Mammary microvascular endothelial cell (primary cell): ENCODE measurements at places on chromosomes 5 and 9. TPM values are rescaled to one million over a fixed set of nuclear protein-coding genes. Genes with fewer than 3 reads are reported as not detected.

The ARSI gene
- total RNA-seq = 0.33 and 0.49 TPM in 2 replicates

The OR2S2 gene
- not detected in 2 replicates for total RNA-seq

The CCDC112 gene
- 5.8 and 6.9 TPM in 2 replicates for total RNA-seq

The RAD1 gene
- total RNA-seq = 15.8 and 16.6 TPM in 2 replicates

The FAM163B gene
- total RNA-seq = not detected in 2 replicates

The ELOVL7 gene
- total RNA-seq = 1.6 and 2.5 TPM in 2 replicates

The NUTM2F gene
- not detected in 2 replicates for total RNA-seq

The PCA3 gene
- total RNA-seq = 0.13 and 0.34 TPM in 2 replicates

The PRLR gene
- not detected in 2 replicates for total RNA-seq

The PAXX gene
- 53.2 and 65.9 TPM in 2 replicates for total RNA-seq

The FOXI1 gene
- total RNA-seq = not detected in 2 replicates

The SPINK13 gene
- total RNA-seq = not detected in 2 replicates

The DRD1 gene
- total RNA-seq = not detected in 2 replicates

The TMEM267 gene
- 10.6 and 10.8 TPM in 2 replicates for total RNA-seq

The TIGD6 gene
- 3.1 and 3.5 TPM in 2 replicates for total RNA-seq

The INIP gene
- total RNA-seq = 17.4 and 18.3 TPM in 2 replicates

The OTP gene
- not detected in 2 replicates for total RNA-seq

The TRPM6 gene
- 0.27 and 0.49 TPM in 2 replicates for total RNA-seq

The C5orf46 gene
- not detected in 2 replicates for total RNA-seq

The CDHR2 gene
- not detected in 2 replicates for total RNA-seq

The MAML1 gene
- total RNA-seq = 13.0 and 14.9 TPM in 2 replicates

The FOXE1 gene
- total RNA-seq = not detected in 2 replicates

The GABRA6 gene
- not detected in 2 replicates for total RNA-seq

The SH2D3C gene
- 70.7 and 86.0 TPM in 2 replicates for total RNA-seq

The DENND1A gene
- total RNA-seq = 8.5 and 19.3 TPM in 2 replicates

The PFN3 gene
- not detected in 2 replicates for total RNA-seq

The PRR16 gene
- not detected in 2 replicates for total RNA-seq

The PSD2 gene
- not detected in 2 replicates for total RNA-seq

The ORM2 gene
- not detected in 2 replicates for total RNA-seq

The BRINP1 gene
- 0.25 and 0.40 TPM in 2 replicates for total RNA-seq

The LOX gene
- total RNA-seq = 13.7 and 18.3 TPM in 2 replicates
